ENCODE measurements at places on chromosomes 13 and 19.

DNA sequence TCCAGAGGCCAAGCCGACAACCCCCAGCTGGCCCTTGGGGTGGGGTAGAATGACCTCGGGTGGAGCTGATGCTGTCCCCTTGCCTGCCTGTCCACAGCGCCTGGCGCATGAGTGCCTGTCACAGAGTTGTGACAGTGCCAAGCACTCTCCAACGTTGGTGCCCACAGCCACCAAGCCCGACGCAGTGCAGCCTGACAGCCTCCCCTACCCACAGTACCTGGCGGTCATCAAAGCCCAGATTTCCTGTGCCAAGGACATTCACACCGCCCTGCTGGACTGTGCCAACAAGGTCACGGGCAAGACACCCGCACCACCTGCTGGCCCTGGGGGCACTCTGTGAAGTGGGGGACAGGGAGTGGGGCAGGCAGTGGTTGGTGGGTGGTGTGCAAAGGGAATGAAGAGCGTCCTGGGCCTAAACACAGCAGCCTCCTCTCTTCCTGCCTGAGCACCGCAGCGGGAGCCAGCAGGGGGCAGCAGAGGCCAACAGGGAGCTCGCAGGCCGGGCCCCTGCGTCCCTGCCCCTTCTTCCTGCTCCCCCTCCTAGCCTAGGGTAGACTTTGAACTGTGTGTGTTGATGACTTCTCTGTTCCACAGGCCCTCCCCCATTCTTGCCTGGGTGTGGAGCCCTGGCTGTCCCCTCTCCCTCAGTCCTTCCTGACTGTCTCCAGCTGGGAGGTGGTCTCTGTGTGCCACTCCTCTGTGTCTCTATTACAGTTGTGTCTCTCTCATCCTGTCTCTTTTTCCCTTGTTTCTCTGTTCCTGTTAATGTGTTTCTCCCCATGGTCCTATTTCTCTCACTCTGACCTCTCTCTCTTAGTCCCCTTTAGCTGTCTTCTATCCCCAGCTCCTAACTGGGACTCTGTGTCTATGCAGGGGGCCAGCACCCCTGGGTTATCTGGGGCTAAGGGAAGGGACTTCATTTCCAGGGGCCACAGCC is 6.5 kb downstream of the MED29 start:
- peak; percentile 96 for DNase-seq

DNA sequence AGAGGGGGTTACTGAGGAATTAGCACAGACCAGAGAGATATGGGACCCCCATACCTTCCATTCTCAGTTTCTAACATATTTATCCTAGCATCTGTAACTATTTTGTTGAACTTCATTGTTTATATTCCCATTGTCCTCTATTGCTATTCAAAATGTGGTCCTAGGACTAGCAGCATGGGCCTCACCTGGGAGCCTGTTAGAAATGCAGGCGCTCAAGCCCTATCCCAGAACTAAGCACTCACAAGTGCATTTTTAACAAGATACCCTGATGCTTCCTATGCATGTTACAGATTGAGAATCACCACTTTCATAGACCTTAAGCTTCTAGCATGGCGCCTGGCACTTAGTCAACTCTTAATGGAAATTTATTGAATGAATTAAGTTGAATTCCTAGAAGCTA is 58.3 kb upstream of the TDRD3 start:
- DNase-seq: no peak

DNA sequence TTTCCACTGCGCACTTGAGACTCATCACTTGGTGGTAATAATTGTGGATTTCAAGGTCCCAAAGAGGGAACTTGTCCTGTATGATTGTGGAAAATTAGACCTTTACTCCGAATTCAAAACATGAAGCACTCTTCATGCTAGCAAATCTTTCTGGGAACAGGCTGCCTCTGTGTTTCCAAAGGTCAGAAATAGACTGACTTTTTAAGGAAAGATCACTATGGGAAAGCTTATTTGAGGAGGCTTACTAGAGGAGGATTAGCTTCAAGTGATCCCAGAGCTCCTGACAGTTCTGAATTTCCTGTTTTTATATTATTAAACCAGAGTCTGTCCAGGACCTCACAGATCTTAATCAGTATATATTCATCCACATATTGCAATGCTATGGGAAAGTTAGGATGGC is 5.5 kb downstream of the WDFY2 start:
- DNase-seq: no peak

DNA sequence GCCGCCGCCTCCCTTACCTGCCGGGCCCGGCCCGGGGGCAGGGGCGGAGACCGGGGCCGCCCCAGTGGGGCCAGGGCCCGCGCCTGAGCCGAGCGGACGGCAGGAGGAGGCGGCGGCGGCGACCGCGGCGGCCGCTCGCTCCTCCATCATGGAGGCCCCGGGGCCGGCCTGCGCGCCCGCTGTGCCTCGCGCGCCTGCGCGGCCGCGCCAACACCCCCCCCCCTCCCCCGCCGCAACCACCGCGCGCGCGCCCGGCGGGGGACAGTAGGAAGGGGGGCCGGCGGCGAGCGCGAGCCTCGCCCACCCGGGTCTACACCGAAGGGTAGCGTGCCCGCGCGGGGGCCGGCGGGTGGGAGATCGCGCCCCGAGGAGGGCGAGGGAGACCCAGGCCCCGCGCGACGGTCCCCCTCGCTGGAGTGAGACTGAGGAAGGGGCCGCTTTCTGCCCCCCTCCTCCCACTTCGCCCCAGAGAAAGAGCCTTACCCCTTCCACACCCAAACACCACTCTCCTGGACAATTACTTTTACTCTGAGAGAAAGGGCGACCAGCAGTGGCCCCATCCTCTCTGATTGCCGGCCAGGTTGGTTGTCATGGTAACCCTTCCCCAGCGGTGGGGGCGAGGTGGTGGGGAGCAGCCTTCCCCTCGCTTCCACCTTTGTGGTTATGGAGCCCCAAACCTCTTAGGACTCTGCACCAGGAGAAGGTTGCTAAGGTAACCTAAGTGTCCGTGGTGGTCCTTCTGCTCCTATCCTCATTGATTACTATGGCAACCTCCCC is at the start of gene STRN4:
STRN4 (minus strand) TSS at position 170 of the 777 bp plus-strand sequence; CDS start at position 150, 20 bp downstream.
- DNase-seq: peak; percentile 91

- DNase-seq: no peak
Measured at GRCh38 chr13:23797276-23797903, 91.8 kb downstream of the MIPEP start.

All from D721Med (cell line).